H7 (cell line): ENCODE measurements at places on chromosomes 11 and 22.

GRCh38 chr22:35462498-35463230 is 62.7 kb downstream of the MCM5 start:
- no peak for DNase-seq

- DNase-seq = peak; percentile 79
These were observed at the start of gene PDGFD for GRCh38 chr11:104164028-104164520. TSS of gene PDGFD (minus strand) at chr11:104164147.

DNA sequence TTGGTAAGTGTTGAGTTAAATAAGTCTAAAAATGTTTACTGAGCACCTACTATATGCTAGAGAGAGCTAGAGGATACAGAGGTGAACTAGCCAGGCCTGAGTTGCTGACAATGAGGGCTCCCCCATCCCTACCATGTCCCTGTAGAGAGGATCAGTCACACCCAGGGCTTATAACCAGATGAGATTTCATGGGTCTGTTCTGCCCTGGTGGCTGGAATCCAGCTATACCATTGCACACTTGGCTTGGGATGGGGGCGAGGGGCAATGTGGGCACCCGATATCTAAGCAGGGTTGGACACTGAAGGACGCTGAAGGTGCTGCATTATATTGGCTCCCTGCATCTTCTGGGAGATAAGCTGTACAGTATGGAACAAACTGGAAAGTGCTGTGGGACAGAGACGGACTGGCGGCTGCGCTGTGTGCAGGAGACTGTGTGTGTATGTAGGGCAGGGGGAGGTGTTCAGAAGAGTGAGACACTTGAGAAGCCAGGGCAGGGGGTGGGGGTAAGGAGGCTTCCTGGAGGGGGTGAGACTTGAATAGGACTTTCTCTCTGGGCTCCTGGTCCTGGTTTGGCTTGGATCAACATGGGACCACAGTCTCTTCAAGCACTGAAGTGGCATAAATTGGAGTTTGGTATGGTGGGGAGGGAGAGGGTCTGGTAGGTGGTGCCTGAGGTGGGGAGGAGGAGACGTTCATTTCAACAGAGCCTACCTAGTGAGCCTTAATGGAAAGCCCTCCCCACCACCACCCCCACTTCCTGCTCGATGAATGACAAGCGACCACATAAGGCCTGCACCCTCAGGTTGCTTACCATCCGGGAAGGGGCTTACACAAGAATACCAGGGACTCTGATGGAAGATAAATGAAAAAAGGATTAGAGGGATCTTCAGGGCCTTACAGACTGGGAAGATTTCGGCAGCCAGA is 1.8 kb downstream of the CD82 start:
- peak; percentile 32 for DNase-seq

- no peak for DNase-seq
These were observed 65.5 kb upstream of the ARFGAP3 start for GRCh38 chr22:42922374-42923191.

DNA sequence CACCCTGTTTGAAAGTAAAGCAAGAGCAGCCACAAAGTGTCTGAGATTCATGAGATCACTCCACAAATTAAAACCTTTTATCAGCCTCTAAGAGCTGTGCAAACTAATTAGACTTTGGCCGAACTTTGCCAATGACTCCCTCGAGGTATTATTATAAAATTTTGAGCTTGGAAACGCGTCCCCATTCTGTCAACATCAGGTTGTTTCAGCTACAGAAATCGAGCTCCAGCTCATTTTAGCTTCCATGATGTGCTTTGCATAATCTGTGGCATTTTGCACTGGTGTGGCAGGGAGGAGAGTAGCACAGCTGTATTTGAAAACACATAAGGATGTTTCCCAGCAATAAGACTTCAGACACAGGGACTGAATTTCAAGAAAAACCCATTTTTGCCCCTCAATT is 872.2 kb downstream of the NTM start:
- DNase-seq = no peak

- no peak for DNase-seq
These were observed 165.7 kb downstream of the INSC start for GRCh38 chr11:15280393-15280792.

DNA sequence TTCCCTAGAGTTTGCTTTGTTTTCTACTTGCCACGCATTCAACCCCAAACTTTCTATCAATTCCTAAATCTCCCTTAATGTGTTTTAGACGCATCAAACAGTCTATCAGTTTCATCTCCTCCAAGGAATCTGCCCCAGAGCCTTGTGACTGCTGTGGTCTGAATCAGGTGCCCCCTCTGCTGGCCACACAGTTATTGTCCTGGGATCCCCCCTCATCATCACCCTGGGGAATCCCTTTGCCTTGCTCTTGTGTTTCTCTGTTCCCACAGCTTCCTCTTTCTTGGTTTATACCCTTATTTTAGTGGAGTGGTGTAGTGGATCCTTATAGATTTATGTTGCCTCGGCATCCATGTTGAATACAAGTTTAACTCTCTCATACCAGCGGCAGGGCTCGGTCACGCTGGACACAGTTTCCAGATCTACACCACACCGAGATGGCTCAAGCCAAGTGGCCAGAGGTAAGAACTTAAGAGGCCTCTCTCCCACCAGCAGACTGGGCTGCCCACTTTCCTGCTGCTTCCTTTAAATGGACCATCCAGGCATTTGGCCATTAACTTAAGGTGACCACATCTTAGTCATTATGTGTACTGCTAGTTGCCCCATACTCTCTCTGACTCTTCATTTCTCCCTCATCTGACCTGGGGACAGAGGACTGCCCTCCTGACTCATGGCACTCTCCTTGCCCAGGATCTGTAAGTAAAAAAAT is 8.2 kb downstream of the UPB1 start:
- DNase-seq = peak; percentile 88

GRCh38 chr22:26751217-26751616 is 93.8 kb downstream of the MIAT start:
- peak; percentile 85 for DNase-seq

GRCh38 chr22:49011769-49012648 is 815.7 kb downstream of the BRD1 start:
- peak; percentile 52 for DNase-seq

DNA sequence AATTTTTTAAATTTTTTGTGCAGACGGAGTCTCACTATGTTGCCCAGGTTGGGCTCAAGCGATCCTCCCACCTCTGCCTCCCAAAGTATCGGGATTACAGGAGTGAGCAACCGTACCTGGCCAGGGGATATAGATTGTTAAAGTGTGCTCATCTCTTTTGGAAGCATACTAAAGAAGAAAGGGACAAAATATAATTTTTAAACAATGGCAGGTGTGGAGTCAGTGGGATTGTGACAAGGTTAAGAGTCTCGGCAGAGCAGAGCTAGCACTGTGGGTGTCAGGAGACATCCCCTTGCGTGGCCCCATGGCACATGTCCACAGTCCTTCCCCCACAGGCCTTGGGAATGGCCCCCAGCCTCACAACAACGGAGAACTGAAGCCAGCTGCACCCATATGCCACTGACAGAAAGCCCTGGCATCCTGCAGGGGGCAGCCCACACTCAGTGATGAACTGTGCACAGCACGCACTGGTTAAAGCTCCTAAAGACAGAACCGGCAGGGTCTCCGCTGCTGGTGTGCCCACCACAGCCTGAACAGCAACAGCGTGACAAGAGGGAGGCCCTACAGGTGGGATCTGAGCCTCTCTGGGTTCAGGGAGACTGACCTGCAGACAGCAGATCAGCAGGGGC is 29.9 kb downstream of the SERPIND1 start:
- DNase-seq = peak; percentile 76

- no peak for DNase-seq
These were observed 33.3 kb upstream of the KCNJ11 start for GRCh38 chr11:17421781-17422180.

- no peak for DNase-seq
These were observed 96.0 kb downstream of the TENM4 start for GRCh38 chr11:79344753-79345294.

DNA sequence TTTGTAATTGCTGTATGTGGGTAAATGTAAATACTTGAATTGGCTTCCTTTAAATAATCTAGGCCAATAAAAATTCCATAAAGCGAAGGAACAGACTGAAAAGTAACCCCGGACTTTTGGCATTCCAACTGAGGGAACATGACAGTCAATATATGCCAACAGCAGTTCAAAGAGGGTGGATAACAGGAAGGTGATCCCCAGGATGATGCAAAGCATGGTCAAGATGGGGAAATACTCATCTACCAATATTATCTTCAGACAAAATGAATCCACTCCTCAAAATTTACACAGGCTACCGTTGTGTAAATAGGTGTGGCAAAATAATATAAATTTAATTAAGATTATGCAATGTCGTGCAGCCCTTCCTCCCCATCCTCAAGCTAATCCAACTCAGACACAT is 56.9 kb downstream of the BBOX1 start:
- DNase-seq = no peak

DNA sequence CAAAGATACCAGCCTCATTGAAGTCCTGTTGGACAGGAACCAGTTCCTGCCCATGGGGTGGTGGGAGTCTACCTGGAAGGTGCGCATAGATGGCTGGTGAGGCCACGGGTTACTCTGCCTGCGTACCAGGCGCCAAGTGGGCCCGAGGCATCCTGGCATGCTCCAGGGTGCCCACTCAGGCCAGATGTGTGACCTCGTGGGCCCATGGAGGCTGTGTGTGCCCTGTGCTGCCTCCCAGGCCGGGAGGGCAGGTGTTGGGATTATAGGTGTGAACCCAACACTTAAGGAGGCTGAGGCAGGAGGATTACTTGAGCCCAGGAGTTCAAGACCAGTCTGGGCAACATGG is 23.1 kb downstream of the TANGO2 start:
- DNase-seq = no peak

GRCh38 chr11:69912911-69913451 is 93.8 kb upstream of the FGF3 start:
- DNase-seq = peak; percentile 77

DNA sequence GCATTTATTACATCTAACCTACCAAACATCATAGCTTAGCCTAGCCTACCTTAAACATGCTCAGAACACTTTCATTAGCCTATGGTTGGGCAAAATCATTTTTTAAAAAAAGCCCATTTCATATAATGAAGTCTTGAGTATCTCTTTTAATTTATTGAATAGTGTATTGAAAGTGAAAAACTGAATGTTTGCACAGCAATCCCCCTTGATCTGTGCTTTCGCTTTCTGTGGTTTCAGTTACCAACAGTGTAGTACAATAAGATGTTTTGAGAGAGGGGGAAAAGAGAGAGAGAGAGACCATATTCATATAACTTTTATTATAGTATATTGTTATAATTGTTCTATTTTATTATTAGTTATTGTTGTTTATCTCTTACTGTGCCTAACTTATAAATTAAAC is 8.4 kb upstream of the MAP6 start:
- no peak for DNase-seq

GRCh38 chr11:11230802-11231562 is 122.1 kb downstream of the CSNK2A3 start:
- DNase-seq = peak; percentile 85

GRCh38 chr11:3380706-3381545 is 2.0 kb upstream of the ZNF195 start:
- DNase-seq = no peak

GRCh38 chr11:104333977-104334376 is 170.0 kb upstream of the PDGFD start:
- DNase-seq = no peak

- no peak for DNase-seq
These were observed 35.0 kb upstream of the RASD2 start for GRCh38 chr22:35505399-35506258.
